Renal cortex interstitium (tissue), 15 donors: ENCODE measurements at places on chromosomes 6 and 20.

DNA sequence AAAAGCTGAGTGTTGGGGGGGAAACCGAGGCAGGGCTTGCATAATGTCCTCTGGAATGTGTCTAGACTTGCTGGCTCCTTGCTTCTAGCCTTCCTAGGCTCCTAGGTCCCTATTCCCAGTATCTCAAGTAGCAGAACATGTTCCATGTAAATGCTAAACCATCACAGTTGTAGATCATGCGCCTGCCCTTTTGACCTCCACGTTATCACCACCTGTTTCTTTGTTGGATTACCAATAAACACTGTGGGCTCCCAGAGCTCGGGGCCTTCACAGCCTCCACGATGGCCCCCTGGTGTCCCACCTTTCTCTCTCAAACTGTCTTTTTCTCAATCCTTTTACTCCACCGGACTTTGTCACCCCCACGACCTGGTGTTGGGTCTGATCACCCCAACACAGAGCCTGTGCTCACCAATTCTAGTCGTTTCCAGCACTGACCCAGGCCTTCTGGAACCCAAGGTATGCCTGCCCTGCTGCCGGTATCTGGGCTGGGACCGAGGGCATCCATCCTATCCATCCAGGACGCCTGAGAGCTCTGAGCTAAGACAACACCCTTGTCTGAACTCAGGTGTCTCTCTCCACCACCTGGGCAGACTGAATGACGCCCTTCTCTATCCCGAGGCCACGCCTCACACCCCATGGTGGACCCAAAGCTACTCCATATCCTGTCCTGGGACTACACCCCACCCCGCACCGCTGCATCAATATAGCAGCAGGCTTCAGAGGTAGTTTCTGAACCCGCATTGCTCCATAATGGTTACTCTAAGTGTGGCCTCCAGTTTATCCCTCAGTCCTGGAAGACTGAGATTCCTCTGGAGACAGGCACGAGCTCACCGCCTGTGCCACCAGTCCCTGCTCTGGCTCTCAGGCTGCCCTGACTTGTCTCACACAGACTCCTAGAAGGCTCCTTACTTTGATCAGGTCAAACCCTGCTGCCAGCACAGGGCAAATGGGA lies 9.3 kb upstream of the PRR18 start:
- DNase-seq: no peak

DNA sequence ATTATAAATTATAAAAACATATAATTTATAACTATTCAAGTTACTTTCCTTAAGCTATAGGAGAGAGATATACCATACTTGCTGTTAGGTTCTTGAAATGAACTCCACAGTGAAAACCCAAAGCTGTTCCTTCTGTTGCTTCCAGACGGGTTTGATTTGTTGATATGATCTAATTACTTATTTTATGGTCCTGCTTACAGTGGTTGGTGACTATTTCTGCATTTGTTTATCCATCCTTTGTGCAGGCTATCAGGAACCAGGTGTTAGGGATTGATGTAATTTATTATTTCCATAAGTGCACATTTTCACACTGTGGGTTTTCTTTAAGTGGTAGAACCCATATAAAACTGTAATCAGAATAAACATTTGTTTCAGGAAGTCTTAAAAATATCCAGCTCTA lies 167.1 kb downstream of the KIF6 start:
- DNase-seq: no peak

DNA sequence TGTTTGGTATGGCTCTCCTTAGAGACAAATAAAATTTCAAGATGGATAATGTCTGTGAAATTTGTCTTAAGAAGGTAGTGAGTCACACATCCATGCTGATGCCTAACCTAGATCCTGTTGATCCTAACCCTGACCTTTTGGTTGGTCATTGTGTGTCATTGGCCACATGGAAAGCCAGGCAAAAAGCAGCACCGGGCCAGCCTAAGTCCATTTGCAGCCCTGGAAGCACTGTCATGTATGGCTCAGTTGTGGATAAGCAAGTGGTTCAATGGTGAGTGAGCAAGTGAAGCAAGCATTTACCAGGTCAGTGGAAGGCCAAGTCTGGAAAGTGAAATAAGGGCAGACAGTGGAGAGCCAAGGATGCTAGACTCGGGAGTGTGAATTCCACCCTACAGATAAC lies 12.1 kb upstream of the XRN2 start:
- DNase-seq: no peak

DNA sequence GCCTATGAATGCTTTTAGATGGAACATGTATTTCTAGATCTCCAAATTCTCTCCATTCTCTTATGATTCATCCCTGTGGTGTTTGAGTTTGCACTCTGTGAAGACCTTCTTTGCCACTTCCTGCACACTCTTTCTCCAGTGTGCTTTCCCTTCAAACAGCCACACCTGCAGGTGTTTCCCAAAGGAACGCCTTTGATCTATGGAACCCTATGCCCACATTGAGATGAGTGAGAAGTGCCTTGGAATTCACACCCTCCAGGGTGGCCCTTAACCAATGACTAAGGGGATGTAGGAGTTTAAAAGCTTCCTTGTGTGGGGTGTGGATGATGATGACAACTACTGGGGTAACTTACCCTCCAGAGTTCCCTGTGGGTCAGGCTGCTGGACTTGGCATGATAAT lies 570.1 kb downstream of the DHX35 start:
- DNase-seq: no peak

GRCh38 chr6:149711711-149712110 lies 6.2 kb downstream of the LATS1 start:
- no peak for DNase-seq

DNA sequence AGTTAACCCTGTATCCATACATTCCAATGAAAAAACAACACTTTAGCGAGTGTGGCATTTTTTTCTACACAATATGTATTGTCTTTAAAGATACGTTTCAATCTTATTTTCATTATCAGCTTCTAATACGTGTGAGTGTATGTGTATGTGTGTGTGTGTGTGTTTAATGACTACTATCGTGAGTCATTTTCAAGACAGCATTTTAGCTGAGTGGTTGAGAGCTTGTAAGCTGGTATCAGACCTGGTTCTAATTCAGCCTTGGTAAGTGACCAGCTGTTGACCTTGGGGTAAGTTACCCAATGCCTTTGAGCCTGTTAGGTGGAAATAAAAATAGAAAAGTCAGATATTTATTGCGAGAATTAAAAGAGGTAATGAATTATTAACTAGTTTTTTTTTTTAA lies 320.0 kb upstream of the NT5E start:
- no peak for DNase-seq

- no peak for DNase-seq
Observed at GRCh38 chr20:9517297-9518162, 3.1 kb downstream of the LAMP5 start.
